ENCODE measurements at places on chromosomes 7 and 10.

DNA sequence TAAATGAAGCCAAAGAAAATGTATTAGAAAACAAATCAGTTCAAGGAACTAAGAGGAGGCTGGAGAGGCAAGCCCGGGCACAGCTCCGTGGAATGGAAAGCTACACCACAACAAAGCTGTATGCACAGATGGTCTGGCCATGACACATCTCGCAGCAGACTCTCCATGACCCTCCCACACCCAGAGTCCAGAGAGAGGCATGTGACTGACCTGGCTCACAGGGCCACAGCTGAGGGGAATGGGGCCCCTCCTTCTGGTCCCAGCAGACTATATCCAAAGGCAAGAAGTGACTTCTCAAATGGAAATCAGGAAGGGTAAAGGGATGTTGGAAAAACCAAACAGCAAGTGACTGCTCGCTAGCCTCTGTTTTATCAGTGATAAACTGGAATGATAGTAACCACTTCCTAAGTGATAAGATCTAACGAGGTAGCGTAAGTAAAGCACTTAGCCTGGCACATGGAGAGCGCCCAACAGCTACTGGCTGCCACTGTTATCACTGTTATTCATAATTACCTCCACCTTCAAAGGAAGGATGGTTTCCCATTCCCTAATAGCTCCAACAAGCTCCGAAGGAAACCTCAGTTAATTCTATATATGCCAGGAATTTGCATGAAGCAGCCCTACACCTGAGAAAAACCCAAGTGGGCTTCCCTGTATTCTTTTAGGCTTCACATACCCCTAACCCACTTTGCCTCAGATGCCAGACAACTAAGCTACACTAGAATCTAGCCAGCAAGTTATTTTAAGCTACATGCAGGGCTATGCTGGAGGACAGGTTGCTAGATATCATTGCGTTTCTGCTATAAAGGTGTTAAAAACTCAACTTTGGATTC is 8.4 kb downstream of the OSBPL3 start:
- DNase-seq = no peak

DNA sequence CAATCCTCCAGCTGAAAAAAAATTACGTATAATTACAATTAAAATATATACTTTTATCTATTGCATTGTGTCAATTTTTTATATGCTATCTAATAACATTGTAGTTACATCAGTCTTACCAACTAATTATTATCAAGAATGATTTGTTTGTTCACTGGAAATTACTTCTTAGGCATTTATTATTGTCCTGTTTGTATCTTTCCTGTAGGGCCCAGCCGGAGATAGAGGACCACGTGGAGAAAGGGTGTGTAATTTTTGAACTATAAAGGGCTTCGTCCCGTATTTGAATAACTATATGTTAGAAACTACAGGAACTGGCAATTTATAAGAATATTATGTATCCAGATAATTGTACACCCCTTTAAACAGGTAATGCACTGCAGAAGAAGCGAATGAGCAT is 4.1 kb downstream of the COL1A2 start:
- no peak for DNase-seq

- DNase-seq = peak; percentile 59
Observed at GRCh38 chr7:92695308-92696261, 105.4 kb upstream of the FAM133B start.

GRCh38 chr10:66737241-66737640 is 188.6 kb upstream of the LRRTM3 start:
- DNase-seq = no peak

GRCh38 chr7:50792342-50793119 is 9.8 kb upstream of the GRB10 start:
- peak; percentile 53 for DNase-seq

DNA sequence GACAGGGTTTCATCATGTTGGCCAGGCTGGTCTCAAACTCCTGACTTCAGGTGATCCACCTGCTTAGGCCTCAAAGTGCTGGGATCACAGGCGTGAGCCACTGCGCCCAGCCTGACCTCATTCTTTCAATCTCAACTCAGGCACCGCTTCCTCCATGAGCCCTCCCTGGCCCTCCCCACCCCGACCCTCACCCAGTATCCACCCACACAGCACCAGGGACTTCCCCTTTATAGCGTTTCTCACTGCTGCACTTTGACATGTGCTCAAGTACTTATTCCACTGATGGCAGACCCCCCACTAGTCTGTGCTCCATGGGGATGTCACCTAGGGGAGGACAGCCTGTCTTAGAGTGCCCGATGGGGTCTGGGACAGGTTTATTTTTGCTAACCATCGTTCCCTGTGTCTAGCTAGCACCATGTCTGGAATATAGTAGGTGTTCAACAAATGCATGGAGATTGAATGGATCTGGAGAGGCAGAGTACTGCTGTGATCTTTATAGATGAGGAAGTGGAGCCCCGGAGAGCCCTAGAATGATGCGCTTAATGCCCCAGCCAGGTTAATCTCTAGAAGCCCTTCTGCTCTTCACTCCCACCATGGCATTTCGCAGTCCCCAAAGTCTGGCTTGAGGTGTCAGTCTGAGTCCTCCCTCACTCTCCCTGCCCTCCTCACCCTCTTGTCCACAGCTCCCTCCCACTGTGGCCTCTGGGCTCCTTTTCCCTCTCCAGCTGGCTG is 258.8 kb downstream of the RPS24 start:
- no peak for DNase-seq

GRCh38 chr10:102835007-102835482 is 2.2 kb downstream of the CYP17A1 start:
- DNase-seq = peak; percentile 39

DNA sequence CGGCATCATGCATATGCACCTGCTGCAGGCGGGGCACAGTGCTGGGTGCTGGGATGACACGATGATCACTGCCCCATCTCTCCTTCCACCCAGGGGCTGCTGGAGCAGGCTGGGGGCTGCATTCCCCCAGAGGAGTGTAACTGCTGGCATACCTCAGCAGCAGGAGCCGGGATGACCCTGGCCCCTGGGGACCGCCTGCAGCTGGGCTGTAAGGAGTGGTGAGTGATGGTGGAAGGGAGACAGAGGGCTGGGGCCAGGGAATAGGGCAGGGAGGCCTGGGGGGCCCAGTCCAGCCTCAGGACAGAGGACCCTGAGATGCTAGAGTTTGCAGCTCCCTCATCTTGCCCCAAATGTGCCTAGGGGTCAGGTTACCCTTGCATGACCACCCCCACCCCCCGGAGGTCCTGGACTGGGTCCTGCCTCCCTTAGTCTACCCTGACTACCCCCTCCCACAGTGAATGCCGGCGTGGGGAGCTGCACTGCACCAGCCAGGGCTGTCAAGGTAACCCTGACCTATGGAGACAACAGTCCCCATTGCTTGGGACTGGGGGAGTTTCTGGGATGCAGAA is 14.5 kb upstream of the ZNF862 start:
- DNase-seq = no peak

GRCh38 chr7:130286881-130287280 is 6.1 kb upstream of the CPA4 start:
- no peak for DNase-seq

- no peak for DNase-seq
Observed at GRCh38 chr7:116588225-116588624, 63.4 kb downstream of the CAV1 start.

GRCh38 chr10:119412244-119413092 is 130.1 kb downstream of the RGS10 start:
- peak; percentile 27 for DNase-seq

DNA sequence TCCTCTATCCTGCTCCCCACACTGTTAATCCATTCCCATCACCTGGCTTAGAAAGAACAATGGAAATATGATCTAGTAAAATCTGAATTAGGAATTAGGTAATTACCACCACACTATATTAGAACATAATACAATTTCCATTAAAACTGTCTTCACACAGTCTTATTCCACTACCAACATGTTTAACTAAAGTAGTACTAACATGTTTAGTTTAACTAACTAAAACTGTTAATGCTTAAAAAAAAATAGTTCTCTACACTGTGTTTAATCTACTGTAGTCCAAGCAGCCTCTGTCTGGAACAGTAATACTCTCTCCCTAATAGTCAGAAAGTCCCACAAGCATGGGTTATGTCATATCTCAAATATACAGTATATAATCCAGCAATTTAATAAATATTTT is 150.8 kb downstream of the SGMS1 start:
- DNase-seq = no peak

- no peak for DNase-seq
Observed at GRCh38 chr10:80041162-80041561, 37.3 kb upstream of the TMEM254 start.

DNA sequence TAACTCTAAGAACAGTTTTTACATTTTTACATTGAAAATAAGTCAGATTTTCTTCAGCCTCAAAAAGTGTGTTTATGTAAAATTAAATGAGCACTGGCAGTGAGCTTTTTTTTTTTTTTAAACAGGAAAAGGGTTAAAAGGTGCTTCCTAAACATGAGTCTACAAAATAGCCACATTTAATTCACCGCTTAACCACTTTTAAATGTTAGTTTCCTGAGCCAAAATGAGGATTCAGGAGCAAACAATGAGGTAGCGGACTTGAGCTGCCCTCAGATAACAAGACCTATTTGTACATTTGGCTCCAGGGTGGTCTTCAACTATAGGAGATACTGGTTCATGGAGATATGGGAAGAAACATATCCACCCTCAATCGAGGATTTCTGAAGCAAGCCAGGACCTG is 22.8 kb downstream of the AKR1C3 start:
- no peak for DNase-seq

DNA sequence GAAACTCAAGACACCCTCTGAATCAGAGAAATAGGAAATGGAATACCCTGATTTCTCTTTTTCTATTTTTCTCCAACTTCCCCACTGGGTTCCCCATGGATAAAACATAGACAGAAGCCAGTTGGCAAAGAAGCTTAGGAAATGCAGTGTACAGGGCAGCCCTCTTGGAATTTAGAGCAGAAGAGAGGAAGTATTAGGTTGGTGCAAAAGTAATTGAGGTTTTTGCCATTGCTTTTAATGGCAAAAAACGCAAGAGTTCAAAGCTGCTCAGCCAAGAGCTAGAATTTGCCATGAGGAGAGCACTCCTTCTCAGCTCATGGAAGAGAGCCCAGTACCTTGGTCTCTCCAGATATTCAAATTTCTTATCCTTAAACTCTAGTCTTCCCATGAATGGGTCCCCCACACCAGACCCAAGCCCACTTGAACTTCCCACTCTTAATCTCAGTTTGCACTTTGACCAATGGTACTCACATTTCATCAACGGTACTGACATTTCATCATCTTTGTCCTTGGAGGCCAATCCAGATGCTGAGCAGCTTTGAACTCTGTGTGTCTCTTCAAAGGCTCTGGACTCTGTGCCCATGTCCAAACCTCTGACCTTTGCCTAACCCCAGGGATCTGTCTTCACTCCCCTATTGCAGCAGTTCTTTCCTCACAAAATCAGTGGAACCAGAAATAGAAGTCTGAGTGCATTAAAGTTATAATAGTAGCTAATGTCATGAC is 73.2 kb upstream of the PPP1R3C start:
- peak; percentile 1 for DNase-seq

- DNase-seq = no peak
Observed at GRCh38 chr10:30348378-30348776, 701 bp downstream of the MTPAP start.

DNA sequence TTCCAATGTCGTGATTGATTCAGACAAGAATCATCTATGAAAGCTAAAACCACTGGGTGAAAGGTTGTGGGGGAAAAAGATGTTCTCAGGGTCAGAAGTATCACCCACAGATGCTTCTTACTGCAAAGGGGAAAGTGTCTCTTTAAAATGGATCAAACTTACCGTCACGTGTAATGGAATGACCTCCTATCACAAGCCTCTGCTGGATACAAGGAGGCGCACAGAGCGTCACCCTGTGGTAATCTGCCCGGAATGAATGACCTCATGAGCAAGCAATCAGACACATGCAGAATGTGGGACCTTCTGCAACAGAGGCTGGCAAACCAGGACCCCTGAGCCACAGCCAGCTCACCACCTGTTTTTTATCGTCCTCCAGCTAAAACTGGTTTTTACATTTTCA is 33.0 kb downstream of the WIPF3 start:
- no peak for DNase-seq

DNA sequence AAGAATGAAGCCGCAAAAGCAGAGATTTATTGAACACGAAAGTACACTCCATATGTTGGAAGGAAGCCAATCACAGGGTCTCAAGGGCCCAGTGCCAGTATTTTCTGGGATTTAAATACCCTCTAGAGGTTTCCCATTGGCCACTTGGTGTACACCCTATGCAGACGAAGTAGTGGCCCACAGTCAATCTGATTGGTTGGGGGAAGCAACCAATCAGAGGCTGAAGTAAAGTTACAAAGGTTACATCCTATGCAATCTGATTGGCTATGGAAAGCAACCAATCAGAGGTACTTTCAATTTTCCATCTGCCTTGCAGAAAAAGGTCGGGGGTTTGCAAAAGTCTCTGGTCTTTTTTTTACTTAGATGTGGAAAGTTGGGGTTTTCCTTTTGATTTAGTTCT is 481.3 kb upstream of the NRP1 start:
- DNase-seq = no peak

DNA sequence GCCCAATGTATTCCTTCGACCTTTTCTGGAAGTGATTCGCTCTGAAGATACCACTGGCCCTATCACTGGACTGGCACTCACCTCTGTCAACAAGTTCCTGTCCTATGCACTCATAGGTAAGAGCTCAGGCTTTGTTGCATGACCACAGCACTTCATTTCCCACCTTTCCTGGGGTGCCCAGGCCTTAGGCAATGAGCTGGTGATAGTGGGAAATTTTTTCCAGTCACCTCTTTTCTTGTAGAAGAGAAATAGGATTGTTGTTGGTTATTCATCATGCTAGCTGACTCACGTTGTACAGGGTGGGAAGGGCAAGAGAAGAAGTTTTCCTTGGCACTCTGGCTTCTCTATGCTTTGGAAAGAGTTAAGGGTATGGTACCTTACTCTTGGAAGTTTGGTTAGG is 51.4 kb upstream of the NFKB2 start:
- no peak for DNase-seq

- DNase-seq = no peak
Observed at GRCh38 chr7:100486753-100487446, 3.2 kb downstream of the NYAP1 start.

DNA sequence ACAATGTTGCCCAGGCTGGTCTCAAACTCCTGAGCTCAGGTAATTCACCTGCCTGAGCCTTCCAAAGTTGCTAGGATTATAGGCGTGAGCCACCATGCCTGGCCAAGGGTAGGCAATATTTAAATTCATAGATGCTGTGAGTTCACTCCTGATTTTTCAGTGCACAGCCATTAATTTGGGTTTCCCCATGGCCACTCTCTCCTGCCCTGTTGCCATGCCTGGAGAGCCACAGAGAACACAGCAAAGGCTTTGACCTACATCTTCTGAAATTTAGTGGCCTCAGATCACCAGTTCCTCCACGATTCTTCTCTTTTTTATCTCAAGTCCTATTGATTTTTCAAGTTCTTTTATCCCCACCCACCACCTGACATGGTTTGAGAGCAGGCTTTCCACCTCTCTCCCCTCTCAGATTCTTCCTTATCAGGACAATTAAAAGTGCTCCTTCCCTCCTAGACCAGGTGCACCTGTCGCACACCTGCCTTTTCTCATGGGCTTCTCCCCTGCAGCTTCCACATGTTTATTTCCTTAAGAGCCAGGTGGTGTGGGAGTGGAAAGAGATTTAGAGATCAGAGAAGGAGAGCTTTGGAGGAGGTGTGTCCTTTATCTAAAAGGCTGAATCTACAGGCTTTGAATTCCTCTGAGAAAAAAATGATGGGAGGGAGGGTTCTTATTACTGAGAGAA is 123.8 kb downstream of the ADRA2A start:
- DNase-seq = peak; percentile 85

GRCh38 chr10:14162629-14163344 is 167.9 kb downstream of the FRMD4A start:
- no peak for DNase-seq

Measured in NCI-H1417 (cell line).